ENCODE measurements at places on chromosomes 7 and 10. TPM values are rescaled to one million over a fixed set of nuclear protein-coding genes. Genes with fewer than 3 reads are reported as not detected.

PDE6C gene
- not detected for total RNA-seq

DNA sequence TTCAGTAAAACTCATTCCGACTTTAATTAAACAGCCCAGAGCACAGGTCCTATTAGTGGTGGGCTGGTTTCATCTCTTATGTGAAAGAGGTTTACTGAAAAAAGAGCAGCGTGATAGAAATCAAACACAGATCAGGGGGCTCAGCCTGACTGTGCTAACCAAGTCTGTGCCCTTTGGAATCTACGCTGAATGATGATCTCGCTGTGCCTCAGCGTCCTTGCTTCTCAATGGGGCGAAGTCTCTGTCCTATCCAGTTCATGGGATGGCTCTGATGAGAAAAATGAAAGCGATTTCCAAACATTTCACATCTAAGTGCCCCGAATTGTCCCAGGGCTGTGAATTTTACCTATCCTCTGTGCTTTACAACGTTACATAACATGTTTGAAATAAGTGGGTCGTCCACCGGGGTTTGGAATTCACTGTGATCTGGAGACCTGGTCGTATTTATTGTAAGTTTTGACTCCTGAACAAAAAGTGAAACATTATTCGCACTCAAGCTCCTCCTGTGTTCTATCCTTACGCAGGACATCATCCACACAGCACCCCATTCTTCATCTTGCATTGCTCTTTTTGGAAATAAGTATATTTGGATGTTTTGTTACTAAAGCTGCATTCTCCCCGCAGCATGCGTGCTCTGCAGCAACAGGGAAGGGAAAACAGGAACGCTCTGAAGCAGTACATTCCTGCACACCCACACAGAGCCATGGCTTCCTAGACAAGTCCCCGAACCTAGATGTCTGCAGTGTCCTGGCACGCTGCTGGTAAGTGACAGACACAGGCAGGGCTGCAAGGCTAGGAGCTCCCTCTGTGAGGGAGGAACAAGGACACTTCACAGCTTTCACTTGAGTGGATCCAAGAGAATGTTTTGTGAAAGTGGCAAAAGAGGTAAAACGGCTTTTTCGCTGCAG lies 83.5 kb downstream of the SLC37A3 start:
- no peak for DNase-seq

DNA sequence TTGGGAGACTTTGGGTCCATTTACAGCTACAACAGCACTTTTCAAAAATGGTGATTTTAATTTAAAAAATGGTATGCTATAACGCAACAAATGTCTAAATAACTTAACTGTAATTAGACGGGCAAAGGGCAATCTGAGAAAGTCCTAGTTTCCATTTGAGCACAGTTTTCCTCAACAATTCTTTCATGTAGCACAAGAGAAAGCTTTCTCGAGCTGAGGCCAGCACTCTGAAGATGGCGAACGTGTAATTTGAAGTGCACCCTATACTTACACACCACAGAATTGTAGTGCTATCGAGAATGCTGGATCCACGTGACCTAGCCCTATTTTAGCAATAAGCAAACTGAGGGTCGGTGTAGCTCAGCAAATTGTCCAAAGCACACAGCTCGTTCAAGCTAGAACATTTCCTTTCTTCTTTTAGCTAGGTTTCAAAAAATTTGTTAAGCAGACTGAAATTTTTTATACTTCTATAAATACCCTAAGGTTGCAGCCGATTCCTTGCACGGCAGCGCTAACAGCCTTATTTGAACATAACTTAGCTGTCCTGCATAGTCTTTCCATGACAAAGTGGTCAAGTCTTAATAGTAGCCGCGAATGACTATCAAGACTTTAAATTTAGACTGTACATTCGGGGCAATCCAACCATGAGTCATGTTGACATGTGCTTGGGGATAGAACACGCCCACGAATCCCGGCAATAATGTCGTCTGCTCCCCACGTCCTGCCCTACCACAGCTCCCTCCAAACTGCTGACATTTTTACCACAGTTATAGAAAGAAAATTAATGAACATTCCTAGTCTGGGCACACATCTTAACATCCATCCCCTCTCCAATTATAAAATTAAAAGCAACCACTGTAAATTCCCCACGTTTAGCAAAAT lies 10.0 kb downstream of the KLF6 start:
- no peak for DNase-seq

CYP3A7 gene
- total RNA-seq: 428 TPM

- peak; percentile 69 for DNase-seq
These were observed at the start of gene ICA1 for GRCh38 chr7:8261711-8262695. TSS of gene ICA1 (minus strand) at chr7:8262167. CDS start at chr7:8235926, 26,241 bp downstream.

- no peak for DNase-seq
These were observed 34.0 kb upstream of the DNMBP start for GRCh38 chr10:100043796-100044195.

SYT15B gene
- 0.20 TPM for total RNA-seq

DNA sequence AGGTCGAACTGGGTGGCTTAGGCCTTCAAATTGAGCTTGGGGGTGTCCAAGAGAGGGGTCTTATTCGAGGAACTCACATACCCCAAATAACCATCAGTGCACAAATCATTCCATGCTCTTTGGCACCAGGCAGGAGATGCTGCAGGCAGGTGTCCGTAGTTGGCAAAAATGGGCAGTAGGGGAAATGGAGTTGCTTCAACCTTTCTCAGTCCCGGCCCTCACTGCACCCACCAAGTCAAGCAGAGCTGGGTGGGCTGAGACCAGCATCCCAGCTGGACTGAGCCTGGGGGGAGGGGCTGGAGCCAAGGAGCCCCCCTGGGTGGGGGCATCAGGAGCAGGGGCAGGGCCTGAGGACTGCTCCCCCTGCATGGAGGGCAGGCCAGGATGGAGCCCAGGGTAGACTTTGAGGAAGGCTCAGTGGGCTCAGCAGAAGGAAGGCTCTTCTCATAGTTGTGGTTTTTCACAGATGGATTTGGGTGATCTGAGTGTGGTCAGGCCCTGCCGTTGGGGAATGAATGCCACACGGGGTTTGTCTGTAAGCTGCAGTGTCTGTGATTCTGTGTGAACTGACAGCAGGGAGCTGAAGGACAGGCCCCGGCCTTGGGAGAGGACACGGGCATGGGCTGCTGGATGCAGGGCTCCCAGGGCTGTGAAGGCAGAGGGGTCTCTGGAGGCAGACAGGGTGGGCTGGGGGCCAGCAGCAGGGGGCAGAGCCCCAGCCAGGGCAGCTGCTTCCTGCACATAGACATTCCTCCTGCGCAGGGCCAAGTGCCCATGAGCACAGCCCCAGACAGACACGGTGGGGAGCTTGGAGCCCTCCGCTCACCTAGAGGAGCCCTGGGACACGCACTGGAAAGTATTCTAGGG lies 144.5 kb downstream of the ADCY1 start:
- DNase-seq: peak; percentile 38

SPAM1 gene
- total RNA-seq: not detected

DNA sequence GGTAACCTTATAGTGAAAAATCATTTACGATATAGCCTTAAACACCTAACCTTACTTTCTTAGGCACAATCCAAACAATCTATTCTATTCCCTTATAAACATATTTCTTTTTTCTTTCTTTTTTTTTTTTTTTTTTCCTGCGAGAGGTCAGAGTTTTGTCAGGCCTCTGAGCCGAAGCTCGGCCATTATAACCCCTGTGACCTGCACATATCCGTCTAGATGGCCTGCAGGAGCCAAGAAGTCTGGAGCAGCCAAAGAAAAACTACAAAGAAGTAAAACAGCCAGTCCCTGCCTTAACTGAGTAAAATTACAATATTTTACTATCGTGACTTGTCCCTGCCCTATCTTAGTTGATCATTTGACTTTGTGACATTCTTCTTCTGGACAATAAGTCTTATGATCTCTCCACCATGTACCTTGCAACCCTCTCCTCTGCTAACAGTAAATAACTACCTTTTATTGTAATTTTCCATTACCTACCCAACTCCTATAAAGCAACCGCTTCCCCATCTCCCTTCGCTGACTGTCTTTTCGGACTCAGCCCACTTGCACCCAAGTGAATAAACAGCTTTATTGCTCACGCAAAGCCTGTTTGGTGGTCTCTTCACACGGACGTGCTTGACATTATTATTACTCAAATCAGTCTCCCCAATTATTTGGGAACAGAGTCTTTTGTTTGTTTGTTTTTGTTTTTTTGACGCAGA lies 64.5 kb downstream of the AOAH start:
- DNase-seq: no peak

DNA sequence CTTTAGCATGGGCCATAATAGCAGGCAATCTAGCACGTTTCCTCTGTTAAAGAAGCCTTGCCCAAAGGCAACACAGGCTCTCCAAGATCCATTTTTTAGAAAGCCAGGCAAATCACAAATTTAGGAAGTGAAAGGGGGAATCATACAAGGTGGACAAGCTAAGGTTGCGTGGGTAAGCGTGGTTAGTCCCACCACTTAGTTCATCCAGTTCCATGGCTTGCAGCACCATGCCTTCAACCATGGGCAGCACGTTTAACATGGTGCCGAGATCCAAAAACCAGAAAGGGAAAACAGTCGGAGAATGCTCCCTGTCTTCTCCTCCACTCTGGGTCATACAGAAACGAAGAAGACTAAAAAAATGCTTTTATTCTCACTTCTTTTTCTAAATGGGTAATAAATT lies 234.4 kb upstream of the IMMP2L start:
- no peak for DNase-seq

GRCh38 chr10:49736564-49737113 lies 25.5 kb downstream of the OGDHL start:
- no peak for DNase-seq

- no peak for DNase-seq
These were observed 49.2 kb downstream of the RHOBTB1 start for GRCh38 chr10:60894786-60895185.

- no peak for DNase-seq
These were observed 114.5 kb downstream of the INHBA start for GRCh38 chr7:41588341-41588740.

- DNase-seq: no peak
These were observed 45.6 kb downstream of the PDIA4 start for GRCh38 chr7:148982654-148983199.

DNA sequence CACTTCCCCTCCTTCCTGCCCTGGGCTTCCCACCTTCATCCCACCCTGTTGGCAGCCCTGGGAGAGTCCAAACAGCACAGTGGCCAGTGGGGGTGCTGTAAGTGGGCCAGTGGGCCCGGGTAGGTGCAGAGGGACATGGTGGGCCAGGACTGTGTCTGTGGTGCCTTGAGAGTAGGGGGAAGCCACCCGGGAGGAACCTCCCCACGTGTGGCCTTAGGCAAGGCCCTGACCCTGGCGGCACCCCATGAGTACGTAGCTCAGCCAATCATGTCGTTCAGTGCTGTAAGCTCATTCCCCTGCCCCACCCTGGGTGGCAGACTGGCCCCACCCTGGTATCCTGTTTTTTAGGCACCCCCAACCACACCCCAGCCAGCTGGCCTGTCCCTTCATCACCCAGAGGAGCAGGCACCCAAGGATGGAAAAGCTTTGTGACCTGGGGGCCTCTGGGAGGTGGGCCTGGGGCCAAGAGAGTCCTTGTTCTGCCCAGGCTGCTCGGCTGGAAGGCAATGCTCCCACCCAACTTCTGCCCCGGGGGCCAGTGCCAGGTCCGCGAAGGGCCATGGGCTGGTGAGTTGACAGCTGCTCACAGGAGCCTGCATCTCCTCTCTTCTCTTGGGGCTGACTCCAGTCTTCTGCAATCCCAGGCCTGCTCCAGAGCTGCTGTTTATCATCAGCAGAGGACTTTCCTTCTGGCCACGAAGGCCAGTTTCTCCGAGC lies 41.6 kb downstream of the TSPAN15 start:
- DNase-seq: peak; percentile 13

H2BK1 gene
- not detected for total RNA-seq

DNA sequence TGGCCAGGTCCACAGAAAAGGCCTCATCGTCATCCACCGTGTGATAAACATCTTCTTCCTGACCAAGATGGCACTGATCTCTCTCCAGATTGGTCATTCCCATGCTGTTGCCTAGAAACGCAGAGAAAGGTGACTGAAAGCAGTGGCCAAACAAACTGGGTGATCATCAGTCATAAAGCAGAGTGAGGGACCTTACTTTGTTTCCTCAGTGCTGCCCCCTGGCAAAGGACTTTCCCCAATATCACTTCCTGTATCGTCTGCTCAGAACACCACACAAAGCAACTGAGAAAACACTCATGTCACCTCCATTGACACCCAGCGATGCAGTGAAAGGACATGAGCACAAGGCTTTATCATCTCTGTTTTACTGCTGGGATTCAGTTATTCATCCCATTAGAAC lies 40.0 kb upstream of the TM9SF3 start:
- DNase-seq: no peak

DNA sequence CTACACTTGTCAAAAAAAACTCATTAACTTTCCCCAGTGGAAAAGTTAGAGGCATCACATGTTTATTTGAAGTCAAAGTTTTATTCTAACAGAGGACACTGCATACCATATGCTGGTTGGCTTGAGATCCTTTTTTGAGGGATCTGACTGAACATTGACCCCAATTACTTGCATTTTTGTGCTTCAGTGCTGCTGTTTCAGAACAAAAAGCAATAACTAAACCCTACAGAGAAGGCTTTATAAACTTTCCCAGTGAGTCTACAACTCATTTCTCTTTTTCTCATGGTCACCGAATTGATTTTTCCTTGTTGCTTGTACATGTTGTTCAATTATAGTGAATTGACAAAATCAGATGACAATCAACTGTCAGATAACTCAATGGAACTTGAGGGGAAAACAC lies 69.3 kb upstream of the PHYHIPL start:
- DNase-seq: no peak

GRCh38 chr7:5699467-5700384 lies 81.7 kb downstream of the RNF216 start:
- no peak for DNase-seq

AKR1B1 gene
- 8.4 TPM for total RNA-seq

All from right lobe of liver (tissue), 6 donors.